HCT116 (cell line): ENCODE measurements at places on chromosomes 5 and 9. TPM values are rescaled to one million over a fixed set of nuclear protein-coding genes. Genes with fewer than 3 reads are reported as not detected.

DNA sequence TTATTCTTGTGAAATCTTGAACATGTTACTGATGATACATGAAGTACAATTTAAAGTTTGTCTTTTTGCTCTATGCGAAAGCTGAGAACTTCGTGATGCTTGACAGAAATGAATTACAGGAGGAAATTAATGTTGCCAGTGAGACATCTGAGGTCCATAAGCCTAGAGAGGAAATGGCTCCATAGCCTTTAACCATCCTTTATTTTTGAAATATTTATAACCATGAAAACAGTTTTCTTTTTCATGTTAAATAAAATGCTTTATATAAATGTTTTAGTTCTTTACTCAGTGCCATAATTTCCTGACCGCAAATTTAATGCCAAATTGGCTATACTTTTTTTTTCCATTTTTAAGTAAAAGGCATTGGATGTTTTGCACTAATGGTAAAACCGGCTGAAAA is 29.1 kb downstream of the F2RL2 start:
- no peaks in the 10 kb centered on the region for H3K36me3 ChIP-seq
- H3K4me3 ChIP-seq = no peak overlapping the region
- H3K27ac ChIP-seq = no peak overlapping the region
- DNase-seq = no peak
- H3K27me3 ChIP-seq = no peaks in the 10 kb centered on the region
- no peaks in the 10 kb centered on the region for H3K4me1 ChIP-seq

DNA sequence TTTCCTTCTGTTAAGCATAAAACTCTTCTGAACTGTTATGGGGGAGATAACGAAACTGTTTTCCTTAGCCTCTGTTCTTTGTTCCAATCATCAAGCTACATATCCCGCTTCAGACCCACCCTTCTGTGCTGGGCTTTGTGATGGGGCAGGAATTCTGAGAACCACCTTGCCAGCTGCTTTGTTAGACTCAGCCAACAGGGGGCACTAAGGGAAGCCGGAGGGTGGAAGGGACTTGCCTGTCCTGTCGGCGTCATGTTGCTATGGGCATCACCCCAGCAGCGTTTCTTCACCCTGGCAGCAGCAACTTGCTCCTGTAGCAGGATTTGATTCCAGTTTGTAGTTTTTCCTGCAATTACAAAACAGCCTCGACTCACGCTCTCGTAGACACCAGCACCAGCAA is 169.1 kb downstream of the CAAP1 start:
- no peaks in the 10 kb centered on the region for H3K4me1 ChIP-seq
- H3K27ac ChIP-seq = no peak overlapping the region
- H3K27me3 ChIP-seq = 0 out of 2 replicates have a peak, but pooled peaks cover 25% of the 10 kb centered on the region
- H3K36me3 ChIP-seq = no peaks in the 10 kb centered on the region
- H3K4me3 ChIP-seq = no peak overlapping the region

- no peaks in the 10 kb centered on the region for H3K4me1 ChIP-seq
- H3K4me3 ChIP-seq = no peak overlapping the region
- no peak overlapping the region for H3K27ac ChIP-seq
- H3K27me3 ChIP-seq = no peaks in the 10 kb centered on the region
Measured at GRCh38 chr9:130920762-130921299, 18.2 kb downstream of the FIBCD1 start.

- no peaks in the 10 kb centered on the region for H3K4me1 ChIP-seq
- no peaks in the 10 kb centered on the region for H3K36me3 ChIP-seq
- no peak overlapping the region for H3K27ac ChIP-seq
- H3K4me3 ChIP-seq = no peak overlapping the region
Measured at GRCh38 chr5:154308443-154309370, 118.2 kb downstream of the GALNT10 start.

- peaks cover 20% of the 10 kb centered on the region; the same call in 1 of the 2 replicates for H3K27me3 ChIP-seq
- no peak overlapping the region for H3K27ac ChIP-seq
- H3K4me3 ChIP-seq = no peak overlapping the region
Measured at GRCh38 chr5:147879784-147880183, 1.3 kb downstream of the SCGB3A2 start.

GRCh38 chr5:51811883-51812471 is 428.7 kb downstream of the ISL1 start:
- H3K4me1 ChIP-seq = no peaks in the 10 kb centered on the region
- no peak overlapping the region for H3K27ac ChIP-seq
- H3K36me3 ChIP-seq = no peaks in the 10 kb centered on the region
- H3K27me3 ChIP-seq = no peaks in the 10 kb centered on the region
- no peak overlapping the region for H3K4me3 ChIP-seq

GRCh38 chr5:1887588-1888360 is 5.0 kb upstream of the IRX4 start:
- no peaks in the 10 kb centered on the region for H3K36me3 ChIP-seq
- H3K4me3 ChIP-seq = no peak overlapping the region
- H3K4me1 ChIP-seq = peaks cover 2% of the 10 kb centered on the region; the same call in 1 of the 2 replicates
- H3K27me3 ChIP-seq = no peaks in the 10 kb centered on the region

- H3K4me1 ChIP-seq = no peaks in the 10 kb centered on the region
- H3K27ac ChIP-seq = no peak overlapping the region
- no peaks in the 10 kb centered on the region for H3K27me3 ChIP-seq
- no peaks in the 10 kb centered on the region for H3K36me3 ChIP-seq
- no peak overlapping the region for H3K4me3 ChIP-seq
Measured at GRCh38 chr9:83106263-83106662, 43.3 kb upstream of the RASEF start.

GRCh38 chr5:123116058-123116457 is 27.0 kb downstream of the PRDM6 start:
- H3K27me3 ChIP-seq = no peaks in the 10 kb centered on the region
- no peaks in the 10 kb centered on the region for H3K36me3 ChIP-seq
- no peak for DNase-seq
- H3K4me3 ChIP-seq = no peak overlapping the region
- H3K4me1 ChIP-seq = peaks cover 12% of the 10 kb centered on the region
- no peak overlapping the region for H3K27ac ChIP-seq

DNA sequence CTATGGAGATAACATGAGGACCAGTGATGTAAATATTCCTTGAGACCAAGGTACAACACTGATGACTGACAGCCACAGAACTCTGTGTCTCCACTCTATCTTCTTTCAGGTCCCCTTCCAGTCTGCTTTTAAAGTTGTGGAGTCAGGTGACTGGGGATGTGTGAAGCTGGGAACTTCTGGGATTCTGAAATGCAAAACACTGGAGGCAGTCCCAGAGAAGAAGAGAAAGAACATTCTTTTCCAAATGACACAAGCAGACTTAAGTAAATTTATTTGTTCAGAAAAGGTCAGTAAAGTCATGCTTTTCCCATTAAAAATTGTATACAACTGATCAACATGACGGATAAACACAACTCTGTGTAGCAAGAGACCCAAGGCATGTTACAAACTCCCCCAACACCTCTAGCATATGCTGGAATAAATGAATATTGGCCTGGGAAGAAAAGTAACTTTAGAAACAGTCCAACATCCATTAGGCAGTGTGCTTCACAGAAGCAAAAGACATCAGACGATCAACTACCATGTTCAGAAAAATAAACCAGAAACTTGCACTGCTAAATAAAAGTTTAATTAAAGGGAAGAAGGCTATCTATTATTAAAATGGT is 92.4 kb upstream of the IFNK start:
- H3K27ac ChIP-seq = no peak overlapping the region
- no peaks in the 10 kb centered on the region for H3K36me3 ChIP-seq
- no peaks in the 10 kb centered on the region for H3K27me3 ChIP-seq
- no peak overlapping the region for H3K4me3 ChIP-seq

DNA sequence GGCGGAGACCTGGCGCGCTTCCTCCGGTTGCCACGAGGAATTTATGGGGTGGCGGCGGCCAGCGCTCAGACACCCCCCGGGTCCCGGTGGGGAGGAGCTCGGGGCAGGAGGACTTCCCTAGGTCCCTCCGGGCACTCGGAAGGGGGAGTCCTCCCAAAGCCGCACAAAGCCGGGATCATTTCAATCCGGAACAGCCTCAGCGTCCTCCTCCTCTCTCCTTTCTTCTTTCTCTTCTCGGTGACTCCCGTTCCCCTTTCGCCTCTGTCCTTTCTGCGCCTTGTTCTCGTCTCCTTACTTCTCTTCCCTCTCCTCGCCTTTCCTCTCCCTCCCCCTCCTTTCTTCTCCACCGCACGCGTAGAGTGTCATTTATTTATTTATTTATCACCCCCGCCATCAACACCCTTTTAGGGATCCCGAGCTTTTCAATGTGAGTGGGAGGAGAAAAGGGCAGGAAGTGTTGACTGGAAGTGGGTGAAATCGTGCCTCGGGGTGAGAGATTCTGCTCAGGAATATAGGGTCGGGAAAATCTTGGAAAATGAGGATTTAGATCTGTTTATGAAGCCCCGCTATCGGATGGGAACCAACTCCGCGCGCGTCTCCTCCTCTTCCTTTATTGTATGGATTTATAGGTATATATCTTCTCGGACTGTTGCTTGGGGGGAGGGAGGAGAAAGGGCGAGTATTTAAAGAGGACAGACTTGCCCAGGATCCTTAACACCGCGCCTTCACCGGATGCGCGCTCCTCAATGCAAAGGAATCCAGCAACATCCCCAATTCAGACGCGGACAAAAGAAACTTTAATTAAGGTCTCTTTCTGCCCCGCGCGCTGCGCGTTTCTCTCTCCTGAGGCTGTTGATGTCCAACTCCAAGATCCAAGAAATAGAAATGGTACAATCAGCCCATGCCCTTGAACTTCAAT is 2.0 kb upstream of the ZNF462 start:
- peak overlapping the region; percentile 61 for H3K4me3 ChIP-seq
- peak overlapping the region; percentile 74 for H3K27ac ChIP-seq
- peaks cover 16% of the 10 kb centered on the region for H3K4me1 ChIP-seq
- no peak for DNase-seq

DNA sequence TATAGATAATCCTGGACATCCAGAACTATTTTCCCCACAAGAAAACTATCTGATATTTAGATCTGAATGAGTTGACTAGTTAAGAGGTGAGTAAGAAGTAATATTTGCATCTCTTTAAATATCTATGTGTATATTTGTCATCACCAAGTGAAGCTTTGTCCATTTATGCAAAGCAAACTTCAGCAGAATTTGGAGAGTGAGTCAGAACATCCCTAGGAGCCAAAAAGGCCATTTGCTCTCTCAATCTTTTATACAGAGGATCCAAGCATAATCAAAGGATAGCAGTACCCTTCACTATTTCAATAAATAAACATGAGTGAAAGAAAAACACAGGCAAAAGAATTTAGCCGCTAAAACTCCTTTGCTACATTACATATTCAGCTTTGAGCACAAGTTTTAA is 454.4 kb downstream of the NR2F1-AS1 start:
- DNase-seq = no peak
- peaks cover 5% of the 10 kb centered on the region; the same call in 1 of the 2 replicates for H3K4me1 ChIP-seq
- no peaks in the 10 kb centered on the region for H3K27me3 ChIP-seq
- H3K27ac ChIP-seq = no peak overlapping the region
- no peak overlapping the region for H3K4me3 ChIP-seq
- no peaks in the 10 kb centered on the region for H3K36me3 ChIP-seq

REEP2 gene
- total RNA-seq = 4.9 TPM

DDX4 gene
- total RNA-seq = not detected

AHRR gene
- total RNA-seq = 12.7 TPM

LRRC19 gene
- total RNA-seq = not detected

SMIM33 gene
- not detected for total RNA-seq
